Trophoblast cell (in vitro differentiated cells and primary cell): ENCODE measurements at places on chromosomes 3 and 15.
A peak's percentile ranks its signal among the peaks of the same experiment; 100 is the strongest.

DNA sequence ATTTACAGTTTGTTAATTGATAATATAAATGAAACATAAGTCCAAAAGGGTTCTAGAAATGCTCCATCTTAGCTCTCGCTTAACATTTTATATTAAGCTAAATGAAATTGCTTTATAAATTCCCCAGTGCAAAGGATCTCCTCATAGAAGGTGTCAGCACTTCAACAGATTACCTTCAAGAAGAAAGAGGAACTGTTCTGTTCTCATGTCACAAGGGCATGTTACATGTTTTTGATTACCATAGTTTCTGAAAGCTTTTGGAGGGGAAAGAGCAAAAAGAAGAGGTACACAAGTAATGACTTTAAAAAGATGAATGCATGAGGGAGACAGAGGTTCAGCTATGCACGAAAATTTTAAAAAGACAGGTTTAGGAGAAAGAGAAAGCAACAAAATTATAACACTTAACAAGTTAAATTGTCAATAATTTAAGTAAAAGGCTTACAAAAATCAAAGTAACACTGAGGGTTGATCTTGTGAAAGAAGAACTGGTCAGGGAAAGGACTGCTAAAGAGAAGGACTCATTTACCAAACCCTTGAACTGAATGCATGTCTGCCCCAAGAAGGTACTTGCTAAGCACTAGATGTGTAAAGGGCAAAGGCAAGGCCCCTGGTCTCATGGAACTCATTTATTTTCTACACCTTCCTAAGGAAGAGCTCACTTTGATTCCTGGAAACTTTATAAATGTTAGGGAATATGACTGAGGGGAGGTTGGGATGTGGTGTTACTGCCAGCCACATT, 45.1 kb downstream of the CCDC191 start:
- H3K27ac ChIP-seq: no peak overlapping the region
- no peak overlapping the region for H3K4me3 ChIP-seq
- H3K27me3 ChIP-seq: no peaks in the 10 kb centered on the region

GRCh38 chr15:57949374-57949943, 116.1 kb downstream of the ALDH1A2 start:
- H3K27ac ChIP-seq: no peak overlapping the region
- no peaks in the 10 kb centered on the region for H3K4me1 ChIP-seq
- no peak overlapping the region for H3K4me3 ChIP-seq

DNA sequence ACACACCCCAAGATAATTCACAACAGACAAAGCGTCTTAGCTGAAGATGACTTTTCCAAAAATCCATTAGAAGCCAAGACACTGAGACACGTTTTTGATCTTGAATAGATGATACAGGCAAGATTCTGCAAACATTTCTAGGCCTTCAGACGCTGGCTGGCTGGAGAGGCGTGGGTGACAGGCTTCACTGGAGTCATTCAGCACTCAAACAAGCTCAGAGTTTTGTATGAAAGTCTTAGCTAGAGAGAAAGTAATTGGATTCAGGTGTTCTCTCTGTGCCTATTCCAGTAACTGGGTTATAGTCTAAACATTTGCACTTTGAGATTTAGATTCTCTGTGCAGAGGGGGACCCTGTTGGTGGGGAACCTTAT, 147.7 kb upstream of the BHLHE40 start:
- H3K27me3 ChIP-seq: no peaks in the 10 kb centered on the region
- DNase-seq: peak; percentile 52
- no peaks in the 10 kb centered on the region for H3K36me3 ChIP-seq
- peak overlapping the region; percentile 94 for H3K27ac ChIP-seq
- H3K4me1 ChIP-seq: peaks cover 29% of the 10 kb centered on the region

GRCh38 chr3:81829937-81830336, 68.5 kb upstream of the GBE1 start:
- no peak overlapping the region for H3K4me3 ChIP-seq
- no peak for DNase-seq
- no peaks in the 10 kb centered on the region for H3K36me3 ChIP-seq
- no peaks in the 10 kb centered on the region for H3K27me3 ChIP-seq

GRCh38 chr15:63495343-63495742, 9.1 kb upstream of the USP3 start:
- no peak for DNase-seq
- H3K27me3 ChIP-seq: no peaks in the 10 kb centered on the region
- H3K4me3 ChIP-seq: no peak overlapping the region
- peaks cover 4% of the 10 kb centered on the region for H3K4me1 ChIP-seq
- no peak overlapping the region for H3K27ac ChIP-seq

GRCh38 chr15:57607570-57608000, 15.9 kb downstream of the MYZAP start:
- no peaks in the 10 kb centered on the region for H3K4me1 ChIP-seq
- H3K27me3 ChIP-seq: no peaks in the 10 kb centered on the region
- H3K27ac ChIP-seq: no peak overlapping the region
- H3K4me3 ChIP-seq: no peak overlapping the region

- no peak overlapping the region for H3K27ac ChIP-seq
- peaks cover 18% of the 10 kb centered on the region for H3K36me3 ChIP-seq
- H3K27me3 ChIP-seq: no peaks in the 10 kb centered on the region
- H3K4me1 ChIP-seq: no peaks in the 10 kb centered on the region
Measured at GRCh38 chr15:42182328-42182886, 25.7 kb downstream of the VPS39 start.

DNA sequence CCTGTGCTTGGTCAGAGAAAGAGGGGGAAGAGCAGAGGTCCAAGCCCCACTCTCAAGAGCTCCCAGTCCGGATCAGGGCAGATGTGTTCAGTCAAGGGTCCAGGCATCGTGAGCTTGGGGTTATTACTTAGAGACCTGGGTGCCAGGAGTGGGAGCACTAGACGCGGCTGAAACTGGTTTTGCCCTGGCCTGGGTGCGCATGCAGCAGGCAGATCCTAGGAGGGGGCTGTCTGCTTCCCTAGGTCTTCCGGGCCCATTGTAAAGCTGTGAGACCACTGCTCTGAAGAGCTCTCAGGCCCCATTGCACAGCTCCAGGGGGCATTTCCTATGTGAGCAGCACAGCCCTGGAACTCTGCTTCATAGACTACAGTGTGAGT, 204.9 kb upstream of the LINGO1 start:
- no peaks in the 10 kb centered on the region for H3K36me3 ChIP-seq
- H3K4me3 ChIP-seq: no peak overlapping the region
- H3K27me3 ChIP-seq: no peaks in the 10 kb centered on the region
- no peak for DNase-seq
- no peak overlapping the region for H3K27ac ChIP-seq

DNA sequence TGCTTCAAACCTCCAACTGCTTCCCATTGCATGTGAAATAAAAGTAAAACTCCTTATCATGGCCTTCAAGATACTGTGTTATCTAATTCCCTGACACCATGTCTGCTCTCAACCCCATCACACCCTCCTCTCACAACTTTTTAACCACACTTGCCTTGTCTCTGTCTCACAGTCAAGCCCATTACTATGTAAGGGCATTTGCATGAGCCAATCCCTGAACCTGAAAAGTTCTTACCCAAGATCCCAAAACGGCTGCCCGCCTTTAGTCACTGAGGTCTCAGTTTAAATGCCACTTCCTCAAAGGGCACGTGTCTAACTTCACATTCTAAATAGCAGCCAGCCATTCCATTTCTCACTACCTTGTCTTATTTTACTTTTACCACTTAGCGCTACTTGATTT, 83.1 kb downstream of the SST start:
- no peak for DNase-seq
- H3K36me3 ChIP-seq: no peaks in the 10 kb centered on the region
- no peak overlapping the region for H3K4me3 ChIP-seq
- H3K27me3 ChIP-seq: no peaks in the 10 kb centered on the region

DNA sequence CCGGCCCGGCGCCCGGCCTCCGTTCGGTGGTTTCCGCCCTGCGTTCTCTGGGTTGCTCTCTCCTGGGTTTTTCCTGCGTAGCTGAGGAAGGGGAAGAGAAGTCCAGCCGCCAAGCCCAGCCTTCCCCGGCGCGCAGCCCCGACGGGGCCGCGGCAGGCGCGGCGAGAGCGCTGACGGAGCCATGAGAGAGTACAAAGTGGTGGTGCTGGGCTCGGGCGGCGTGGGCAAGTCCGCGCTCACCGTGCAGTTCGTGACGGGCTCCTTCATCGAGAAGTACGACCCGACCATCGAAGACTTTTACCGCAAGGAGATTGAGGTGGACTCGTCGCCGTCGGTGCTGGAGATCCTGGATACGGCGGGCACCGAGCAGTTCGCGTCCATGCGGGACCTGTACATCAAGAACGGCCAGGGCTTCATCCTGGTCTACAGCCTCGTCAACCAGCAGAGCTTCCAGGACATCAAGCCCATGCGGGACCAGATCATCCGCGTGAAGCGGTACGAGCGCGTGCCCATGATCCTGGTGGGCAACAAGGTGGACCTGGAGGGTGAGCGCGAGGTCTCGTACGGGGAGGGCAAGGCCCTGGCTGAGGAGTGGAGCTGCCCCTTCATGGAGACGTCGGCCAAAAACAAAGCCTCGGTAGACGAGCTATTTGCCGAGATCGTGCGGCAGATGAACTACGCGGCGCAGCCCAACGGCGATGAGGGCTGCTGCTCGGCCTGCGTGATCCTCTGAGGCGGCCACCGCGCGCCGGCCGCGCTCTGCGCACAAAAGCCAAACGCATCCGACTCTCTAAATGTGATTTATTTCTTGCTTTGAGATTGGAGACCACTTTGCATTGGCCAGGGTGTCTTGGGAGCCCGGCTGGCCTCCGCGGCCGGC, 727 bp downstream of the RAP2B start:
- H3K27ac ChIP-seq: peak overlapping the region; percentile 46
- no peaks in the 10 kb centered on the region for H3K27me3 ChIP-seq
- peak; percentile 58 for DNase-seq

DNA sequence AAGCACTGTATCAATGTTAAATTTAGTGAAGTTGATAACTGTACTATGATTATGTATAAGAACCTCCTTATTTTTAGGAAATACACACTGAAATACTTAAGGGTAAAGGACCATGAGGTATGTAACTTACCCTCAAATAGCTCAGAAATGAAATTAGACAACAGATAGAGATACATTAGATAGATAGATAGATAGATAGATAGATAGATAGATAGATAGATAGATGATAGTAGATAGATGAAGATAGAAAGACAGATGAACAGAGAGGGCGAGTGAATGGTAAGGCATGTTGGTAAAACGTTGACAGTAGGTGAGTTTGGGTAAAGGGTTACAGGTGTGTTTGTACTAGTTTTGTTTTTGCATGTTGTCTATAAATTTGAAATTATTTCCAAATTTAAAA, 38.0 kb upstream of the ACAN start:
- H3K36me3 ChIP-seq: no peaks in the 10 kb centered on the region
- peaks cover 9% of the 10 kb centered on the region for H3K27me3 ChIP-seq
- no peak overlapping the region for H3K27ac ChIP-seq
- H3K4me1 ChIP-seq: peaks cover 6% of the 10 kb centered on the region
- no peak for DNase-seq
- no peak overlapping the region for H3K4me3 ChIP-seq

- no peaks in the 10 kb centered on the region for H3K36me3 ChIP-seq
- H3K27ac ChIP-seq: peak overlapping the region; percentile 67
- H3K4me3 ChIP-seq: no peak overlapping the region
- peak; percentile 68 for DNase-seq
- H3K4me1 ChIP-seq: peaks cover 5% of the 10 kb centered on the region
- H3K27me3 ChIP-seq: no peaks in the 10 kb centered on the region
Measured at GRCh38 chr3:192597506-192597905, 129.8 kb downstream of the FGF12 start.

DNA sequence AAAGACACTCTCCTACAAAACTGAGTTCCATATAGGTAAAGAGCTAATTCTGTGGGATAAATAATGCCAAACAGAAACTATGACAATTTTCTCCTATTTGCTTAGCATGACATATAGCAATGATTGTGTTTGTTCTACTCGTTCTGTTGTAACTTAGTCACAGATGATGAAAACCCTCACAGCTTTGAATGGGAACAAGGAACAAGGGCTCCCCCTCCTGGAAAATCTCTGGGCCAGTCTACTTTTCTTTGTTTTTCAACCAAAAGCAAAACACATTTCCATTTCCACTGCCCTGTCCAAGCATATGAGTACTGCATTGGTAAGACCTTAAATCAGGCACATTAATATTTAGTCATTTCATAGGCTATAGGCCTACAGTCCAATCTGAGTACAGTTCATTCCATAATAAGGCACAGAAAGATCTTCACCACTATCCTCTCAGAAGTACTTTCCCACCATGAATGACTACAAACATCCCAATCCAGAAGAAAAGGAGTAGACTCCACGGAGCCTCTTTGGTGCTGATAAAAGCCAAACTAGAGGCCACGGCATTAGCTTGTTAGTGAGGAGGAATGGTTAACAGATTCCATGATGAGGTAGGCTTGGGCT, 67.1 kb downstream of the ATP8B4 start:
- DNase-seq: peak; percentile 46
- H3K27ac ChIP-seq: no peak overlapping the region
- H3K4me3 ChIP-seq: no peak overlapping the region
- no peaks in the 10 kb centered on the region for H3K27me3 ChIP-seq
- no peaks in the 10 kb centered on the region for H3K36me3 ChIP-seq

DNA sequence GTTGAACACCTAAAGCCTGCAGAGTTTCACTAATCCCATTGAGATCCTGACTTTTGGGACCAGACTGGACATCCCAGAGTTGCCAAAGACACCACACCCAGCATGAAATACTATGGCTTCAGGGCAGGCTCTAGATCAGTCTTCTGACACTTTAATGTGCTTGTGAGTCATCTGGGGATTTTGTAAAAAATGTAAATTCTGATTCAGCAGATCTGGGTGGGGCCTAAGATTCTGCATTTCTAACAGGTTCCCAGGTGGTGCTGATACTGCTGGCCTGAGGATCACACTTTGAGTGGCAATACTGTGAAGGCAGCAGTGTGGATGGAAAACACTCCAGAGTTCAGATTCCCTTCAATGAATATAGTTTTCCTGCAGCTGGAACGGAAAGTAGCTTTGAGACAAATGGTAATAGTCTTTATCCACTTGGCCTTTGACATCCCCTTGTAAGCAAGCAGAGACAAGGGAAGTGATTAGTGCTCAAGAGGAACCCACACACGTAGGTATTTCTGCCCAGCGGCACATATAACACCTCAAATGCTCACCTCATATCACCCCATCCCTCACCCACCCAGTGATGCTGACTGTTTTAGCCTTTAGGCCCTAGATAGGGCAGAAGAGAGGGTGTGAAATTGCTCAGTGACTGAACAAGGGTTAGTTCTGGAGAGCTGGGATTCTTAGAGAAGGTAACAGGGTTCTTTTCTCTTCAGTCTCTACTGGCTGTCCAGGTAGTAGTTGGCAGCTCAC, 51.5 kb upstream of the GSK3B start:
- peaks cover 15% of the 10 kb centered on the region for H3K4me1 ChIP-seq
- no peaks in the 10 kb centered on the region for H3K36me3 ChIP-seq
- DNase-seq: peak; percentile 98

GRCh38 chr3:112847692-112848091, 1.0 kb upstream of the CD200R1L start:
- no peaks in the 10 kb centered on the region for H3K27me3 ChIP-seq
- no peak for DNase-seq
- H3K27ac ChIP-seq: no peak overlapping the region
- no peaks in the 10 kb centered on the region for H3K36me3 ChIP-seq

GRCh38 chr3:99319961-99320360, 318.4 kb upstream of the COL8A1 start:
- no peak for DNase-seq
- no peak overlapping the region for H3K4me3 ChIP-seq
- H3K36me3 ChIP-seq: no peaks in the 10 kb centered on the region
- H3K27ac ChIP-seq: no peak overlapping the region
- H3K27me3 ChIP-seq: no peaks in the 10 kb centered on the region
